ENCODE measurements at places on chromosomes 1 and 21.

DNA sequence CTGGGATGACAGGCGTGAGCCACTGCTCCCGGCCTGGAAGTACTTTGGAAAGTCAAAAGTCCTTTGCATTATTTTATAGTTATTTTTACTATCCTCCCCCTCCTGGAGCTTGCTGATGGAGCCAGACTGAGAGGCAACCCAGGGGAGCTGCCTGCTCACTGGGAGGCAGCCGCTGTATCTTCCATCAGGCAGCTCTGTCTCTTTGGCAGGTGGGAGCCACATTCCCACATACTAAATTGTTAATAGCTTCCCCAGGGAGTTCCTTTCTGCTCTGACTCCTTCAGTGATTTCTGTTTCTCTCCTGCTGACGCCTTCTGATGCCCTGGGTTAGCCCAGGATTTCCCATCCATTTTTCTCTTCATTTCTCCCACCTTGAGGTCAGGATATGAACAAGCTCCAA lies 4.9 kb upstream of the OPRD1 start:
- DNase-seq: no peak

- DNase-seq: no peak
These were observed 49.3 kb upstream of the TARBP1 start for GRCh38 chr1:234528074-234528865.

DNA sequence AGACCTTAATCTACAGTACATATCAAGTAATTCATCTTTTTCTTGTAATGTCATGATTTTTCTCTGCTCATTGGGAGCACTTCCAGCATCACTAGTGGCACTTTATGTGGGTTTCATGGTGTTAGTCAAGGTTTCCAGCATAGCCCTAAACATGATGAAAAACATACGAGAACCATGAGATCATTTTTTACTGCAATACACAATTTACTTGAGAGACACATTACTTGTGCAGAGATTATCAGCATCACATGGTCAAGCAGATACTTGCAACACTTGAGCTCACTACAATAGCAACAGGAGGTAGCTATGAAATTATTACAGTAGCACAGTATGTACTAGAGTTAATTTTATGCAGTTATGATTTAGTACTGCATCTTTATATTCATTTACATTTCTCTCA lies 36.4 kb downstream of the ITGB3BP start:
- DNase-seq: no peak

DNA sequence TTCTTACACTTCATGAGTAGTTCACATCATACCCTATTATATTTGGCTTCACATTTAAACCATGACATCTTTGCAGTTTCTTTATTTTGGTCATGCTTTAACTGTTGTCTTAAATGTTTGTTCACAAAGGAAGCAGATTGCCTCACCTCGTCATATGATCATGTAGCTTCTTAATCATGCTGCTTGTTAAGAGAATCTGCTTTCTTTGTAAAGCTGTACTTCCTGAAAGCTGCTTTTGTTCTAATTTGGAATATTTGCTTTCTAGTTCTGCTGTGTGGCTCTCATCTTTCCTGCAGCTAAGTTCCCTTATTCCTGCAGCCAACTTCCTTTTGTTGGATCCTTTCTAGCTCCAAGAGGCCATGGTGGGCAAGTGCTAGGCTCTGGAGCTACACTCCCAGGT lies 62.9 kb upstream of the SIM2 start:
- no peak for DNase-seq

DNA sequence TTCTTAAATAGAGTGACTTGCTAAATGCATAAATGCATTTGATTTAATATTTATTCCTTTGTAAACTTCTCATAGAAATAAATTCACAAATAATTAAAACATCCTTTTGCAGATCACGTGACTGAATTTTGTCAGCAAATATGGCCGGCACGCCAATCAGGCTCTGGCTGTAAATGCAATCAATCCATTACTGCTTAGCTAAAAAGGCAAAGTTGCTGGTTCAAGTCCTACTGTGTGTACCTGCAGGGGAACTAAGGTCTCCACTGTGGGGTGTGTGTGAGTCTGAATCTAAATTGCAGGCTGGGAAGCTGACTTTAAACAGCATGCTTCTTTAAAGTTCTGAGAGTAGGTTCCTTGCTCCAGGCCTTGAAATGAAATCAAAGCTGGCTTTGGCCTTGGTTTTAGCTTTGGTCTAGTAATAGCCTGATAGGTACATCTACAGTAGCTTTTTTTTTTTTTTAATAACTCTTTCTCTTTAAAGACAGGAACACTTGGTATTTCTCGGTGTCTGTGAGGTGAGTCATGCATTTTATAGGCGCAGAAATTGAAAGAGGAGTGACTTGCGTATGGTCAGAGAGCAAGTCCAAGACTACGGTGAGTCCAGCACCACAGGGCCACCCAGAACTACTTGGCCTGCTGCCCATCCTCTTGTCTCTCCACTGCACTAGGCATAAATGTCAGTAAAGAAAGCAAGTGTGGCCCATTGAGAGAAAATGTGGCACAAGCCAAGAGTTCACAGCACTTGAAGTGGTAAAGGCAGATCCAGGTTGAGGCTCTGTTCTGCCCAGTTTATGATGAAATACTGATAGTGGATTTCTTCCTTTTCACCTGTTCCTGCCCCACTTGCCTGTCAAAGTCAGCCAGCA lies 36.2 kb upstream of the LYST start:
- DNase-seq: no peak

GRCh38 chr1:214708321-214708955 lies 105.4 kb downstream of the CENPF start:
- no peak for DNase-seq

DNA sequence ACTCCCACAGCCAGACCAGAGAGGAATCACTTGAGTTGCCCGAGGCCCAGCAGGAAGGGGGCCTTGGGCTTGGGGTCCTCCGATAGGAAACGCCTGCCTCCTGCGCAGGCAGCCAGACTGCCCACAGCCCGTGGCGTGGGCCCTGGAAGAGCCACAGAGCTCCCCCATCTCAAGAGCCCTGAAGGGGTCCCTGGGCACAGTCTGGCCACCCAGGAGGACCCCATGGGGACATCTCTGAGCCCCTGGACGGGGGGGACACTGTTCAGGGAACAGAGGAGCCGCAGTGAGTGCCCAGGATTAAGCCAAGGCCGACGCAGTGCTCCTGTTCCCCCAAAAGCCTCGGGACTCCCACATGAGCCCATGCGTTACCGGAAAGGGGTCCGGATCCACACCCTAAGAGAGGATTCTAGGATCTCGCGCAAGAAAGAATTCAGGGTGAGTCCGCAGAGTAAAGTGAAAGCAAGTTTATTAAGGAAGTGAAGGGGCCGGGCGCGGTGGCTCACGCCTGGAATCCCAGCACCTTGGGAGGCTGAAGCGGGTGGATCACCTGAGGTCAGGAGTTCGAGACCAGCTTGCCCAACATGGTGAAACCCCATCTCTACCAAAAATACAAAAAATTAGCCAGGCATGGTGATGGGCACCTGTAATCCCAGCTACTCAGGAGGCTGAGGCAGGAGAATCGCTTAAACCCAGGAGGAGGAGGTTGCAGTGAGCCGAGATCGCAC lies 38.1 kb upstream of the LBR start:
- DNase-seq: no peak
